ENCODE measurements at places on chromosomes 3 and 15. TPM values are rescaled to one million over a fixed set of nuclear protein-coding genes. Genes with fewer than 3 reads are reported as not detected.

The KNG1 gene
- not detected for total RNA-seq

The TAGLN3 gene
- total RNA-seq, result 7.9 TPM

The SGO1 gene
- 1.9 TPM for total RNA-seq

The NME9 gene
- total RNA-seq, result 0.62 TPM

DNA sequence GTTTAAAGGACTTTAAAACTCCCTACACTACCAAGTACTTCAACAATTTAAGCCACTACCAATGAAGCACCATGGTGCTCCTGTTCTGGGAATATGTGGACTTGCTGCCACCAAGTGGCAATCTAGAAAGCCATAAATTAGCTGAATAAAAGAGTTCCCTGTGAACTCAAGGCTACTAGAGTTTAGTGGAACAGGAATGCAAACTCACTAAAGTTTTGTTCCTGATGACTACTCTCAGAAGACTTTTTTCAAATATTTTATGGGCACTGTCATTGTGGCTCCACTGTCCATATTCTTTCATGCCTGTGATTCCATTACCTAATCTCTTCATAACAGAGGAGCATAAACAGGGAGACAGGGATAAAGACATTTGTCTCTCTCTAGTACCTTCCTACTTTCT is 63.9 kb downstream of the TMCC1 start:
- H3K36me3 ChIP-seq, result no peaks in the 10 kb centered on the region
- peaks cover 10% of the 10 kb centered on the region for H3K4me1 ChIP-seq
- H3K27me3 ChIP-seq, result no peaks in the 10 kb centered on the region
- H3K4me3 ChIP-seq, result no peak overlapping the region
- DNase-seq, result peak; percentile 91

GRCh38 chr3:151592287-151592686 is 131.4 kb upstream of the IGSF10 start:
- no peak overlapping the region for H3K4me3 ChIP-seq
- H3K4me1 ChIP-seq, result no peaks in the 10 kb centered on the region
- no peak for DNase-seq
- no peaks in the 10 kb centered on the region for H3K27me3 ChIP-seq
- H3K27ac ChIP-seq, result no peak overlapping the region
- H3K36me3 ChIP-seq, result no peaks in the 10 kb centered on the region

- H3K4me3 ChIP-seq, result no peak overlapping the region
- H3K27ac ChIP-seq, result no peak overlapping the region
- no peaks in the 10 kb centered on the region for H3K27me3 ChIP-seq
- no peak for DNase-seq
These were observed 44.1 kb upstream of the WWTR1 start for GRCh38 chr3:149701977-149702350.

DNA sequence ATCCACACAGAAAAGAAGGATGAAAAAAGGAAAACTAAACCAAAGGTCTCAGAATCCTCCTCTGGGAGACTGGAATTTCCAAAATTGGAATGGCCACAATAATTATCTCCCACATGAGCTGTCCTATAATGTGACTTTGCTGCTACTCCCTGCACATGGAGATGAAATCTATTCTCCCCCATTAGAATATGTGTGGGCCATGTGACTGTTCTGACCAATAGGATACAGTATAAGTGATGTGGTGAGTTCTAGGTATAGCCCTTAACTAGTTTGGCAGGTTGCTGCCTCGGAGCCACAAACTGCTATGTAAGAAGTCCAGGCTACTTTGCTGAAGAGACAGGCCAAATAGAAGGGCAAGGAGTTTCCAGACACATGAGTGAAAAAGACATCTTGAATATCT is 5.2 kb downstream of the TRIM59 start:
- DNase-seq, result no peak
- H3K4me1 ChIP-seq, result peaks cover 9% of the 10 kb centered on the region
- peaks cover 12% of the 10 kb centered on the region for H3K36me3 ChIP-seq
- H3K27me3 ChIP-seq, result no peaks in the 10 kb centered on the region

DNA sequence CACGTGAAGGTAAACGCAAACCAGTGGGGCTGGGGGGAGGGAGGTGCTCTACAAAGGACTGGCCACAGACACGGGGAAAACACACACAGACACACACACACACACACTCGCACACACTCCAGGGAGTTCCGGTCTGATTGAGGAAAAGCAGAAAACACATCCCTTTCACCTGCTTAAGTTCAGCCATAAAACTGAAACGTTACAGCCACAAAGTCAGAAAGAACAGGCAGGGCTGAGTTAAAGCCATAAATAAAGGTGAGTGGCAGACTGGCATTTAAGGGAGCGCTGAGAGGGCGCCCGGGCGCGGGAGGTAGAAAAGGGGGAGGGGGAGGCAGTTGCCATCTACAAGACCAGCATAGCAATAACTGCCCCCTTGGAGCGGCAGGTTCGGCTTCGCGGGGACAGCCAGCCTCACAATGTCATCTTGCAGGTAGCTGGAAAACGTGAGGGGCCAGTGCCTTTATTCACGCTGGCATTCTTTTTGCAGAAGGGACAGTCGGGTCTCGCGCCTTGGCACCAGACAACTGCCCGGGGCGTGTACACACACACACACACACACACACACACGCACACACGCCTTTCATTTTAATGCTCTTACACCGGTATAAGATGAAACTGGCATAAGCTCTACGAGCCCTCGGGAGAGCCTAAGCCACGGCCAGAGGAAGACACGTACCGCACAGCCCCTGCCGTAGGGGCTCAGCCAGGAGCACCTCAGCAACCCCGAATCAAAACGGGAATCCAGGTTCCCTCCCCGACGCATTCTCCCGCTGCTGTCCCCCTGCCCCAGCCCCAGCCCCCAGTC is 866 bp downstream of the TNIK start:
- peak; percentile 55 for DNase-seq
- H3K36me3 ChIP-seq, result no peaks in the 10 kb centered on the region
- H3K4me1 ChIP-seq, result peaks cover 9% of the 10 kb centered on the region
- H3K4me3 ChIP-seq, result peak overlapping the region; percentile 68
- H3K27me3 ChIP-seq, result no peaks in the 10 kb centered on the region
- H3K27ac ChIP-seq, result no peak overlapping the region
